ENCODE measurements at places on chromosomes 16 and 17.

DNA sequence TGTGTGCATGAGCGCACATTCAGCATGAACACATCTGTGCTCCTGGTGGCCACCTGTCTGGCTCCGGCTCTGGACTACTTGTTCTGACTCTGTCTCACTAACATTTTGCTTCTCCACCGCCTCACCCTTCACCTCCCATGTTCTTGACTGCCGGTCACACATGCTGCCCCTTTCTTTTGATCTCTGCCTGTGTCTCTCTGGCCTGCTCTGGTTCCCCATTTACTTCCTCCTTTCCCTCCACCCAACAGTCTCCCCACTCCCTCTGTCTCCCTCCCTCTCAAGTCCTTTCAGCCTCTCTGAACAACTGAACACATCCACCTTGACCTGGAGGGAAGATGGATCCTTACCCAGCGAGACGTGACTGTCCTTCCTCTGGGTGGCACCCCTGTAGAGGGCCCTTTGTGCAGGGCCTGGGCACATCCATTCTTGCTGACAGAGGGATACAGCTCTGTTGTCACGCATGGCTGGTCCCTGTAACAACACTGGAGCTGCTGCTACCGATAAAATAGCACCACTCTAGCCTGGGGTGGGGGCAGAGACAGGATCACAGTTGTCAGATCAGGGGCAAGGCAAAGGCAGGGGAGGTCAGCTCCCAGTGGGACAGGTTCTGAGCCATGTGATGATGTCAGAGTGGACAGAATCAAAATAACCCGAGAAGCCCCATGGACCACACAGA is 11.0 kb downstream of the ZSCAN32 start:
- DNase-seq = no peak

GRCh38 chr16:21651515-21651914 is 893 bp downstream of the IGSF6 start:
- no peak for DNase-seq

DNA sequence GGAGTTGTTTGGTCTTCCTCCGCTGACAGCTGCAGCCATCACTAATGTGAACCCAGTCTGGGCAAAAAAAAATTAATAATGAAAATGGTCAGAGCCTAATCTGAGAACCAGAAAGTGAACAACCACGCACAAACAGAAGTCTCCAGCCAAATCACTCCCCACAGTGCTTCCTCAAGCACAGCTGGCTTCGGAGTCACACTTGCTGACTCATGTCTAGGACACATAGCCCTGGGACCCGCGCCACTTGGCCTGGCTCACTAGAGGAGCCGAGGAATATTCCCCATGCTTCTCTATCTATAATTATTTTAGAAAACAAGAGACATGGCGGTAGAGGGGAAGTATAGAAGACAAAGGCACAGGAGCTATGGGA is 109.1 kb downstream of the ZFHX3 start:
- peak; percentile 55 for DNase-seq

- DNase-seq = no peak
Measured at GRCh38 chr16:8087597-8088289, 502.6 kb downstream of the TMEM114 start.

GRCh38 chr16:86515777-86516622 is 5.7 kb downstream of the FOXF1 start:
- DNase-seq = no peak

DNA sequence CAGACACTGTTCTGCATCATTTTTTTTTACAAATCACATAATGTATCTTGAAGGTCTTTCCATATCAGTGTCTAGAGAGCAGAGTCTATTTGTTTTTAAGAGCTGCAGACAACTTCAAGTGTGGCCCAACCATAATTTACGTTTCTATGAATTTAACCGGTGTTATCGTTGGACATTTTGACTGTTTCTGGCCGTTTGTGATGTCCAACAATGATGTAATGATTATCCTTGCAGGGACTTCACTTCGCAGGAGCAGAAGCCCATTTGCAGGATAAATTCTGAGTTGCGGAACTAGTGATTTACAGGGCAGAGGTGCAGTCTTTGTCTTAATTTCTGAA is 26.9 kb upstream of the HLF start:
- no peak for DNase-seq

- DNase-seq = no peak
Measured at GRCh38 chr16:69924041-69924775, 26.9 kb upstream of the CLEC18A start.

- DNase-seq = no peak
Measured at GRCh38 chr16:66523861-66524354, 26.0 kb downstream of the TK2 start.

DNA sequence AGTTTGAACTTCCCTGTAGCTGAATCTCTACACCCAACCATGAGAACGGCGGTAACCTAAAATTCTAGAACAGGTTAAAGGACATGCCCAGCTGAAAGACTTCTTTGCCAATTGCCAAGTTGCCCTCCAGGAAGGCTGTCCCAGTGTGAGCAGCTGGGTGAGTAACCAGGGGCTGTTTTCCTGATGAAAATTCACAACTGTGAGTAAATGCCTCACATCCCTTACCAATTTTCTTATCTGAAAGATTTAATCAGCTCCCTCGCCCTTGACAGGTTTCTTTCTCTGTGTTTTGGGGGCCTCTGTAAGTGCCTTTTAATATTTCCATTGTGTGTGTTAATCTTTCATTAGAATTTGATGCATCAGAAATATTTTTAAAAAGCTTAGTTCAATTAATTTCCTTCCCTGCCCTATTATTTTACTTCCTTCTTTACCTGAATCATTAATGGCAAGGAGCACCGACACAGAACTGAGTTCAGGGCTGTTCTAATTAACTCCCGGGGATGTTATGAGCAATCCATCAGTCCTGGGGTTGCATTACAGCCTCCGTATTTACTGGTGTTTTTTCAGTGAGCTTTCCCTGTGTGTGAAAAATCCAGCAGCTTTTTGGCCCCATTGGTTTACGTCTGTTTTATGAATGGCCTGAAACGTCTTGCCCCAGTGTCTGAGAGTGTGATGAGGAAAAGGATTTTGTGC is 152.9 kb downstream of the CLEC16A start:
- DNase-seq = no peak

GRCh38 chr17:79861413-79862216 is 22.4 kb upstream of the CBX4 start:
- no peak for DNase-seq

- no peak for DNase-seq
Measured at GRCh38 chr16:24041834-24042631, 206.2 kb downstream of the PRKCB start.

DNA sequence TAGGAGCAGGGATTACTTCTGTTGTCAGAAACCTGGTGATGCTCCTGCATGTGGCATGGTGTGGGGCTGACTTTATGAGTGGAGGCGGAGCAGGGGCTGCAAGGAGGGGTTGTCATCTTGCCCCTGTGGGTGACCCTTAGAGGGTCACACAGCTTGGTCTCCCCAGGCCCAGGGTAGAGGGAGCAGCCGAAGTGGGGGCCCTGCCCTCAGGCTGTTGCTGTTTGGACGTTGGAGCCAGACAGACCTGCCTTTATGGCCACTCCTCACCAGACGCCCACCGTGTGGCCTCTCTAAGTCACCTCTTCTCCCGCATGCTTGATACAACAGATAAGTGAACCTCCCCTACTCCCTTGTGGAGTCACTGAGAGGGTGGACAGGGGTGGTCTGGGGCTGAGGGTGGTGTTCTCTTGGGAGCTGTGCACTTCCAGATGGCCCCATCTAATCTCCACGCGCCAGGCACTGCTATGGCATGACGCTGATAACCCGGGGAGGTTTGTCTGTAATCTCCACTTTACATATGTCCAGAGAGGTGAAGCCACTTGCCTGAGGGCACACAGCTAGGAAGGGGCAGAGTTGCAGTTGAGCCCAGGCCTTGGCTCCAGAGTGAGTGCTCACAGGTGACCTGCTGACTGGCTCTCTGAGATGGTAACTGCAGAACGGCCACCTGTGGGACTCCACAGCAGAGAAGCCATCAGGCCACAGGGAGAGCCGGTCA is 10.0 kb downstream of the MAP2K3 start:
- DNase-seq = no peak

GRCh38 chr17:15431766-15432165 is 35.7 kb downstream of the CDRT4 start:
- DNase-seq = no peak

All from skeletal muscle cell (primary cell).